Activated CD8-positive, alpha-beta T cell treated with anti-CD3 and anti-CD28 coated beads, Interleukin-2, amount 10 ng/mL, durations not matched to agents 7 days and 5 days (primary cell): ENCODE measurements at places on chromosomes 2 and 18. TPM values are rescaled to one million over a fixed set of nuclear protein-coding genes. Genes with fewer than 3 reads are reported as not detected.
A peak's percentile ranks its signal among the peaks of the same experiment; 100 is the strongest.

CERS6 gene
- 13.1 TPM for total RNA-seq

DNA sequence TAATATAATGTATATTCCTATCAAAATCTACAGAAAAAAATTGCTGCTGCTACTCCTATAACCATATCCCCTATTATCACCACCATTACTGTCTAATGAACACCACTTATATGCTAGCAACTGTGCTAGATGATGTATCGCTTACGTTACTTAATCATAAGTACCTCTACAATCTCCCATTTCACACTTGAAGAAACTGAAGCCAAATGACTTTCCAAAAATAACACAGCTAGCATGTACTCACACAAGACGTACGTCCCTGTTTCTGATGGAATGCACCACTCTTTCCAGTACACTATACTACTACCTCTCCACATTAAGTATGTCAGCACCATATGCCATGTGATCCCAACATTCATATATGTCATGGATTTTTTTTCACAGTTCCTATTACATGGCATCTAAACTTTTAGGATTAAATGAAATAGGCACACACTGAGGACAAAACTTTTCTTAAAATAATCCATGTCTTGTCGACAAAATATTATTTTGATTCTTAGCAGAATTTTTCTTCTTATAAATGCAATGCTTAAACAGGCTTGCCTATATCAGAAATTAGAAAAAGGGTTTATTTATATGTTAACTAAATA is 112.8 kb downstream of the NBAS start:
- no peak overlapping the region for H3K4me3 ChIP-seq
- H3K4me1 ChIP-seq = no peaks in the 10 kb centered on the region
- no peak overlapping the region for H3K27ac ChIP-seq
- DNase-seq = no peak

DNA sequence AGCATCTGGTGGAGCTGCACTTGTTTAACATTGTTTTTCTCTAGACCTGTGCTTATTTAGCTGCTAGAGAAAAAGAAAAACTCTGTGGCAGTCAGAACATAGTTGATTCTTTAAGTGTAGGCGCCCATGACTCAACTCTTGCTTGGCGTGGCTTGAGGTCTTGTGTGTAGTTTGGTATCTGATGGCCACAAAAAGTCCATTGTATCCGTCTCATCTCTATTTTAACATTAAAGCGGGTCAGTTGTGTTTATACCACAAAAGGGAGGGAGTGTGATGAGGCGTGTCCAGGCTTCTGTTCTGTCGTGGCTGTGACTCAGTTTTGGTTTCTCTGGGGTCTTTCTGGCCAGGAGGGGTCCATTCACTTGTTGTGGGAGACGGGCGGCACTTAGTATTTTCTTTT is 24.2 kb upstream of the UGT1A8 start:
- no peak for DNase-seq
- no peak overlapping the region for H3K27ac ChIP-seq
- H3K4me1 ChIP-seq = no peaks in the 10 kb centered on the region
- peaks cover 21% of the 10 kb centered on the region for H3K27me3 ChIP-seq

DNA sequence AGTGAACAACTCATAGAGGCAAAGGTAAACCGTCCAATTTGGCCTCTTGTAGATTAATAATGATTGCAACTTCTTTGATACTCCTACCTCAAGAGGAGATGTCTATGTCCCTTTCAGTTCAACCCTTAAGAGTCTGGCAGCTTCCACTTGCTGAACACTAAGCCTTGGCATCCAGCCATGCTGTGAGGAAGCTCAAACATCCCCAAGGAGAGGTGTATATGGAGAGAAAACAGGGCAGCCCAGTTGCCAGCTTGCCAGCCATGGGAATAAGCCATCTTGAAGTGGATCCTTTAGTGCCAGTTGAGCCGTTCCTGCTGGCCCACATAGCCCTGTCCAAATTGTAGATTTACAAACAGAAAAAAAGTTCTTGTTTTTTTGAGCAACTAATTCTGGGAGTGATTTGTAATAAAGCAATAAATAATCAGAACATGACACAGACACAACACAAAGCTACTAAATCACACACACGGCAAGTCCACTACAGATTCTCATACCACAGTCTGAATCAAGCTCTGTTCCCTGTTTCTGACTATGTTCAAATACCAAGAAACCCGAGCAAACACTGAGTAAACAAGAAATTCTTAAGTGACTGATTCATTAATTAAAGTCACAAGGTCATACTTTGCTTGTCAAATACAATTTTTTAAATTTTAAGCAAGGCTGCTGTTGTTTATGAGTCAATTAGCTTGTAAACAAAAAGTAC is 96.1 kb downstream of the PID1 start:
- H3K36me3 ChIP-seq = no peaks in the 10 kb centered on the region
- H3K27me3 ChIP-seq = no peaks in the 10 kb centered on the region
- no peak for DNase-seq
- H3K4me3 ChIP-seq = no peak overlapping the region

DNA sequence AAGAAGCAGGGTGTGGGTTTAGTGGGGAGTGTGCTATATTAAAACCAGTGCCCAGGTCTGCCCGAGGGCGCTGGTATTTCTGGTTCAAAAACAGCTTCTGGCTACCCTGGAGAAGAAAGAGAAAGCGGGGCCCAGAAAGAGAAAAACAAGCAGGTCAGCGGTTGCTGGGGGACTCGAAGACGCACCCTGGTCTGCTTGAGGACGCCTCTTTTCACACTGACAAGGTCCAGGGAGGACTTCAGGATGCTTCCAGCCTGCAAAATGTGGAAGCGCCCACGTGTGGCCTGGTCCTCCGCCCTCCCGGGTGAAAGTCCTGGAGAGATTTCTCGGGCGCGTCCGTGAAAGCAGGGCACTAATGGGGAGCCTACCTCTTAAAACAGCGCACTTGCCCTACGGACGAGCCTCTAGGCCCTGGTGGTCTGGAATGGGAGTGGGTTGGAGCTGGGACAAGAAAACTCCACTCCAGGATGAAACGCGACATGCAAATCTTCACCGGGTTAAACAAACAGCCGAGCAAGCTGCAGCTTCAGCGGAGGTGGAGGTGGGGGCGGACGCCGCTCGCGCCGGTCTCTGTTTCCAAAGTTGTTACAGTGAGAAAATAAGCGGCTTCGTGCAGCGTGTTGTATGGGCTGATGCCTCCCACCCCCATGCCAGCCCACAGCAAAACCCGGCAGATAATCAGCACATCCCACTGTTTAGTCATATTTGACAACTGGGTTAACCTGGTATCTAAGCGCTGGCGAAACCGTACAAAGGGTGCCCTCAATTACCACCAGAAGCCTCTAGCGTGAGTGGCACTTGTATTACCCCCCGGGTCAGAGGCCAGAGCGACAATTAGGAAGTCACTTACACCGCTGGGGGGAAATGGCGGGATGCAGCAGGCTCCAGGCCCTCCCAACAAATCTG is 1.1 kb upstream of the SP9 start:
- peak overlapping the region; percentile 62 for H3K4me3 ChIP-seq
- H3K4me1 ChIP-seq = peaks cover 40% of the 10 kb centered on the region
- DNase-seq = no peak
- peaks cover 6% of the 10 kb centered on the region for H3K36me3 ChIP-seq
- H3K27me3 ChIP-seq = peaks cover 77% of the 10 kb centered on the region

DNA sequence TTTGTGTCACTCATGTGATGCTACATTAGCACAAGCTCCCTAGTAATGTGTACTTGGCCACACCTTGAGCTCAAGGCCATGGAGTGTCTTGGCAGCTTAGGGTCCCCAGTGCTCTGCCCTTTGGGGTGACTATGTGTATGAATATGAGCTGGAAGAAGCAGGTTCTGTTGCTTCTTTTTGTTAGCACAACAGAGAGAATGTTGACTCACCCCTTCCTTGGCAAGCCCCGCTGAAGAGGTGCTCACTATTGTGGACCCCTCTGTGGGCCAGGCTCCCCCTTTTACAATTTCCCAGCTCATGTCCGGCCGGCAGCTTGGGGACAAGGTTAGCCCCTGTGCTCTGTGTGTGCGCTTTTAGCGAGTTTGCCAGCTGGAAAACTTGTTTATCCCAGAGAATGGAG is 48.1 kb downstream of the DGKD start:
- H3K4me1 ChIP-seq = peaks cover 70% of the 10 kb centered on the region
- H3K36me3 ChIP-seq = peaks cover 48% of the 10 kb centered on the region
- H3K4me3 ChIP-seq = no peak overlapping the region
- peak overlapping the region; percentile 60 for H3K27ac ChIP-seq
- no peaks in the 10 kb centered on the region for H3K27me3 ChIP-seq

- H3K27ac ChIP-seq = no peak overlapping the region
- no peak overlapping the region for H3K4me3 ChIP-seq
- DNase-seq = no peak
- H3K4me1 ChIP-seq = no peaks in the 10 kb centered on the region
- no peaks in the 10 kb centered on the region for H3K36me3 ChIP-seq
Observed at GRCh38 chr2:129887688-129888266, 91.7 kb upstream of the RAB6C start.
